Stimulated activated CD8-positive, alpha-beta memory T cell treated with anti-CD3 and anti-CD28 coated beads, Interleukin-7, amount 100 ng/mL, for 4 hours (primary cell): ENCODE measurements at places on chromosomes 1 and 21.

DNA sequence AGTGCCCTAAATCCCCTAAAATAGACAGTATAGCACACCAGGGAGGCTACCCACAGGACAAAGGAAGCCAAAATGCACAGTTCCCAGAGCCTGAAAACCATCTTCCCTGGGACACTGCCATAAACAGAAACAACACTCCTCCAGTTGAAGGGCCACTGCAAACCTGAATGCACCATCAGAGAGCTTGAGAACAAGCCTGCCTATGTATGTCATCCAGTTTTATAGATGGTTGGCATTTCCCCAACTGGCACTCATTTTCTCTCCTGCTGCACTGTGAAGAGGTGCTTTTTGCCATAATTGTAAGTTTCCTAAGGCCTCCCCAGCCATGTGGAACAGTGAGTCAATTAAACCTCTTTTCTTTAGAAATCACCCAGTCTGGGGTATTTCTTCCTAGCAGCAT lies 169.0 kb downstream of the AGBL4 start:
- DNase-seq, result no peak

DNA sequence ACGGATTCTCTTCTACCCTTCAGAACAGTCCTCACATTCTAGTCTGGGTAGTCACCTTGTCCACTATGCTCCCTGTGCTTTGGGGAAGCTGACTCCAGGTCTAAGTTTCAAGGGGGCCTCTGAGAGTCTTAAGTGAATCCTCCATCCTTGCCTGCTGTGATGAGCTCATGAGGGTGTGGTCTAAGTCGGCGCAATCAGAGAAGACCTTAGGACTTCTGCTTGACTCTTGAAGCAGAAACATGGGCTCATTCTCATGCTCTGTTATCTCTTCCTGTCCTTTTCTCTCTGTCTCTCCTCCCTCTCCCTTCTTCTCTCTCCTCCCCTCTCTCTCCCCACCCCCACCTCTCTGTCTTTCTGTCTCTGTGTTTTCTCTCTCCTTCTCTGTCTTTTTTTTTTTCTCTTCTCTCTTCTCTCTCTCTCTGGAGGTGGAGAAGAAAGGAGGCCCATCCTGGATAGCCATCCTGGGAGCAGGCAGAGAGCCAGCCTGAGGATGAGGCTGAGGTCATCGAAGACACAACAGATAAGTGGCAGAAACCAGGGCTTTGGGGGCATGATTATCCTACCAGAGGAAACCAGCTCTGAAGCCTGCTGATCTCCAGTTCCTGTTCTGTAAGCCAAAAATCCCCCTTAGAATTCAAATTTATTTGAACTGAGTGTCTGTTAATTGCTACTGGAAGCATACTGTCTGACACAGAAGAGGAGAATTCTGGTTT lies 245.6 kb downstream of the SIPA1L2 start:
- no peak for DNase-seq

GRCh38 chr1:110928904-110929303 lies 34.8 kb downstream of the LRIF1 start:
- DNase-seq, result no peak

GRCh38 chr21:41597811-41598231 lies 89.9 kb upstream of the TMPRSS2 start:
- no peak for DNase-seq

GRCh38 chr1:150579945-150580642 lies 684 bp upstream of the MCL1 start:
- DNase-seq, result no peak

- DNase-seq, result peak; percentile 55
These were observed 77.9 kb downstream of the ADARB1 start for GRCh38 chr21:45152265-45152746.

DNA sequence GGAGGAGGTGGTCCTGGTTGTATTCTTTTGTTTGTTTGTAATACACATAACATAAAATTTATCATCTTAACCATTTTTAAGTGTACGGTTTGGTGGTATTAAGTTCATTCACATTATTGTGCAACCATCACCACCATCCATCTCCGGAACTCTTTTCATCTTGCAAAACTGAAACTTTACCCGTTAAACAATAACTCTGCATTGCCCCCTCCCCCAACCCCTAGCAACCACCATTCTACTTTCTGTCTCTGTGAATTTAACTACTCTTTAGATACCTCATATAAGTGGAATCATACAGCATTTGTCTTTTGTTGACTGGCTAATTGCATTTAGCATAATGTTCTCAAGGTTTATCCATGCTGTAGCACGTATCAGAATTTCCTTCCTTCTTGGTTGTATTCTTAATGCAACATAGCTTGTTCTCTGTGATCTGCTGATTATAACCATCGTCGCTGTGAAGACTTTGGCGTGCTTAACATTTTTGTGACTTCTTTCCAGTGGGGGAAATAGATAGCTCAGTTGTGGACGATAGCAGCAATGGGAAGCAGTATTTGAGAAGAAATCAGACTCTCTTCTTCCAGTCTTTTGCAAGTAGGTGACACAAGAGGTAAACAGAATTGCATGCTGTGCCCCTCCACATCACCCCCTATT lies 117.5 kb upstream of the HOOK1 start:
- DNase-seq, result no peak

GRCh38 chr1:85611856-85612255 lies 31.3 kb downstream of the CCN1 start:
- no peak for DNase-seq

DNA sequence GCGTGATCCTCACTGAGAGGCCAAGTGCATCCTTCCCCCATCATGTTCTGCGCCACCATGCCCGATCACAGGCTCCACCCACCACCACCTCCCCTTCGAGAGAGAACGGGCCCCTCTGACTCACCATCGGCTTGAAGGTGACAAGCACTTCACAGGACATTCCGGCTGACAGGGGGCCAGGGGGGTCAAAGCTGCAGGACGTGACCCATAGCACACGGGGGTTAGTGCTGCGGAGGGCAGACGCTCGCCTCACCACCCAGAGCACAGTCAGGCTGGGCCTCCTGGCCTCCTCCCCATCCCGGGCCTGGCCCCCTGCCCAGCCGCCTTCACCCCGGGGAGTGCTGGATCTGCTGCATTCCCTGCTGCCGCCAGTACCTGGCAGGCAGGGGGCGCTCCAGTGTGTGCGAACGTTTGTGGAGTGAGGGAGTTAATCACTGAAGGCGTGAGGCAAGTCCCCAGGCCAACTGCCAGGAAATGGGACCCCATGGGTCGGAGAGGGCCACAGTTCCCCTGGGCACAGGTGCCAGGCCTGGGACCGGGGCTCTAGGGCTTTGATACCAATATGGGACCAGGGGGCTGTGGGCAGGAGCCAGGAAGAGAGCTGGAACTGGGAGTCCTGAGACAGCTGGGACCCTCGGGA lies 40.9 kb upstream of the TMEM52 start:
- DNase-seq, result peak; percentile 27

- DNase-seq, result no peak
These were observed 123.9 kb downstream of the GLIS1 start for GRCh38 chr1:53615101-53615500.

DNA sequence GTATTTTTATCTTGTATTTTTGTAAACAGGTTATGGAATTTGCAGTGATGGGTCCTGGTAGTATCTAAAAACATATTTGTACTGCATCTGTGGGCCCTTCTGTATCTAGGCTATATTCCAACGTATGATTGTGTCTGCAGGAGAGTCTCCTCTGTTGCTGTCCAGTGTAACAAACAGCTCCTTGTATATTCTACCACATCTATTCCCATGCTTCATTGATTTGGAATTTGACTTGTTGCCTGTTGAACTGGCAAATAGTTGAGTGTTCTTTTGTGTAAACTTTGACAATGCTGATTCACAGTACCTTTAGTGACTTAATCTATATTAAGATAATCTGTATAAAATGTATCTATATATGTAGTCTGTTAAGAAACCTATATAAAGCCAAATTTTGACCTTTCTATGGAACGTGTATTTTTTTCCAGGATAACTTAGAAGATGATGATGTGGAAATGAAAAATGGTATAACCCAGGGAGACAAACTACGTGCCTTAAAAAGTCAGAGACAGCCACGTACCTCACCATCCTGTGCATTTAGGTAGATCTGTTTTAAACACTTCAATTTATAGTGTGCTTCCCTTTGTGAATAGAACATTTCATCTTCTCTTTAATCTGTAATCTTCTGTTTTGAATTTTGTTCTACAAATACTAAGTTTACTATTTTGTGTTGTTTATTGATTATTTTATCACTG lies 43.4 kb upstream of the GPR88 start:
- no peak for DNase-seq

GRCh38 chr21:43361127-43361492 lies 65.8 kb downstream of the SIK1 start:
- no peak for DNase-seq

DNA sequence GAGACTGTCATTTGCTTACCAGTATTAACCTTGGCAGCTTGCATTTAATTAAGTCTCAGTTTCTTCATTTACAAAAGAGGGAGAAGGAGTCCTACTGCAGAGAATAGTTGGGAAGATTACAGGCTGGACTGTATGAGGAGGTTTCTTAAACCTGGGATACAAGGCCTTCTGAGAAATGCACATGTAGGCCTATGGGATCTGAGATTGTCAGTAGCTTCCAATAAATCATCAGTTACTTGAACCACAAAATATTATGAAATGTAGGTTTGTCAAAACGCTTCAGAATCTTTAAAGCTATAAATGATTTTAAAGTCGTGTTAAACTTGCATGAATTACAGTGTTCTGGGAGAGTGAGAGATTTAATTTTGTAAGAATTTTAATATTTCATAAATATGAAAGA lies 69.6 kb downstream of the NRIP1 start:
- no peak for DNase-seq

- no peak for DNase-seq
These were observed 104.1 kb downstream of the KCNN3 start for GRCh38 chr1:154765970-154766369.

DNA sequence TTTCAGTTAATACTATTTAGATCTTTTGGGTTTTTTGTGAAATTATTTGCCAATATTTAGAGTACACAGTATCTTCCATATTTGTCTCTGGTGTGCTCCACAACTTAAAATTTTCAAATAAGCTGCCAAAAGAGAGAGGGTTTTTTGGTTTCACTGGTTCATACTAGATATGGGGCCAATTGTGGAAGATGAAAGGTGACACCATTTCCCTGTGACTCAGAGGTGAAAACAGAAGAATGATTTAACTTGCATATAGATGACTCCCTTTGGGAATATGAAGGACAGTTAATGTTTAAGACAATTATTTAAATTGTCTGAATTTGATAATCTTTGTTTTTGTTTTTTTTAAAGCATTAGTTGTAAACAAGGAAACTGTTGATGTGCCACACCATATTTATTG lies 37.5 kb downstream of the IVNS1ABP start:
- no peak for DNase-seq

- no peak for DNase-seq
These were observed 310.1 kb downstream of the S1PR1 start for GRCh38 chr1:101546885-101547284.

DNA sequence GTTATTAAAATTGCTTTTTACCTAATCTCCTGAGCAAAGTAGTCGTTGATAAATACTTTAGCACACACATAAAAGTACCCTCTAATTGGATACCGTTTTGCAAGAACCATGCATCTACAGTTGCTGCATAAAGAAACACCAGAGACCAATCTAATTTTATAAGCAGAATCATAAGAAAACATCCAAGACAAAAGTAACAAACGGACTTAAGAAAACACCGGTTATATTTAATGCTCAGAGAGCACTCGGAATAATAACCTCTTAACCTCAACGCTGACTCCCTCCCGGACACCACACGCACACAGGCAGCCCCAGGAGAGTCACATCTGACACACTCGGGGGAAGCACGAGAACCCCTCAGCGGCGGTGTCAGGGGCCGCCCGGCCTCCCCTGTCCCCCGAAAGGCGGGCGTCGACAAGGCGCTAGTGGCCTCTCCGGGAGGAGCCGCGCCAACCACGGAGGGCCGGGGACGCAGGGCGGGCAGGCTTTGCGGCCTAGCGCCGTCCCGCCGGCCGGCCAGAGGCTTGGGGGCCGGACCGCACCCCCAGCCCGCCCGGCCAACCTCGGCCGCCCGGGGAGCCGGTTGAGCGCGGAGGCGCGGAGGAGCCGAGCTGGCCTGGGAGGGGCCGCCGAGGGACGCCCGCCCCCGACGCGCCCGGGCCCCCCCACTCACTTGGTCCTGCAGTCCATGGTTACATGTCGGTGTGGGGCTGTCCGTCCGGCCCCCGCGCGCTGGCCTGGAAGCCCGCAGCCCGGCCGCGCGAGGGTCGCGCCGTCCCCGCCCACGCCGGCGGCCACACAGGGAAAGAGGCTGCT lies 606 bp downstream of the DENND1B start:
- DNase-seq, result peak; percentile 53

DNA sequence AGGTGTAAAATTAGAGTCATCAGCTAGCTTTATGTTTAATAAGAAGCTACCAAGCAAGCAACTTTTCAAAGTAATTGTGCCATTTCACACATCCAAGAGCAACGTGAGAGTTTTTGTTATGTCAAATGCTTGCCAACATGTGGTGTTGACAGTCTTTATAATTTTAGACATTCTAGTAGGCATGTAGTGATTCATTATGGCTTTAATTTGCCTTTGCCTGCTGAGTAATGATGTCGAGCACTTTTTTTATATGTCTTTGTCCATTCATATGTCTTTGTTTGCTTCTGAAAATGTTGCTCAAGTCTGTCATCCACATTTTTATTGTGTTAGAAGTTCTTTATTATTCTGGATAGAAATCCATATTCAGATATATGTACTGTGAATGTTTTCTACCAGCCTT lies 21.4 kb upstream of the CHIT1 start:
- no peak for DNase-seq

- peak; percentile 60 for DNase-seq
These were observed 722 bp downstream of the TUT4 start for GRCh38 chr1:52552236-52552504.

DNA sequence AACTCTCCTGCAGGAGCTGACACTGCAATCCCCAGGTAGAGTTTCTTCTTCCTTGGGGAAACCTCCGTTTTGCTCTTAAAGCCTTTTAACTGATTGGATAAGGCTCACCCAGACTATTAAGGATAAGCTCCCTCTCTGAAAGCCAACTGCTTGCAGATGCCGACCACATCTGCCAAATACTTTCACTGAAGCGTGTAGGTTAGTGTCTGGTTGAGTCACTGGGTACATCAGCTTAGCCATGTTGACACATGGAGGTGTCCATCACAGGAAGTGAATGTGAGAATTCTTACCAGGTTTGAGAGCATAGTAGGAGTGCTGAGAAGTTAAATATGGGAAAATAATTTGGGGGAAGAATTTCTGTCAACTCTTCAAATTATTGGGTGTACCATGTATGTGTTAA lies 202.0 kb downstream of the AJAP1 start:
- DNase-seq, result no peak

GRCh38 chr1:216604771-216605170 lies 118.5 kb downstream of the ESRRG start:
- no peak for DNase-seq

GRCh38 chr21:42653231-42654061 lies at the start of gene PDE9A:
TSS of gene PDE9A (plus strand) at chr21:42653621. CDS start at chr21:42653815, 194 bp downstream.
- peak; percentile 24 for DNase-seq

DNA sequence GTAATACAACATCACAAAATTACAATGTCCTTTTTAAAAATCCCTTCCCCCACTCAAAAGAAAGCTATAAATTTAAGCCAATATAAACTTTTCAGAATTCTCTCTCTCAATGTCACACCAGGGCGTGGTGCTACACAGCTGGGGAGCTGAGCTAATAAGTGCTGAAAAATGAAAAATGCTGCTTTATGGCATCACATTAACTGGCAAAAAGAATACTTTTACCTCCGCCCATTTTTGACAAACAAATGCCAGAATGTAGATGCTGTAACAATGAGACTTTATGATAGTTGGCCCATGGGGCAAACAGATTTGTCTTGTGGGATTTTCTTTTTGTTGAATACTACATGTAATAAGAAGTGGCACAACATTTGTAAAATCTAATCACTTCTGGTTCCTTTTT lies 12.7 kb upstream of the LYPLAL1 start:
- DNase-seq, result no peak

- DNase-seq, result no peak
These were observed 76.3 kb downstream of the UCK2 start for GRCh38 chr1:165903672-165904071.
